ENCODE measurements at places on chromosomes 4 and X.
A peak's percentile ranks its signal among the peaks of the same experiment; 100 is the strongest.

DNA sequence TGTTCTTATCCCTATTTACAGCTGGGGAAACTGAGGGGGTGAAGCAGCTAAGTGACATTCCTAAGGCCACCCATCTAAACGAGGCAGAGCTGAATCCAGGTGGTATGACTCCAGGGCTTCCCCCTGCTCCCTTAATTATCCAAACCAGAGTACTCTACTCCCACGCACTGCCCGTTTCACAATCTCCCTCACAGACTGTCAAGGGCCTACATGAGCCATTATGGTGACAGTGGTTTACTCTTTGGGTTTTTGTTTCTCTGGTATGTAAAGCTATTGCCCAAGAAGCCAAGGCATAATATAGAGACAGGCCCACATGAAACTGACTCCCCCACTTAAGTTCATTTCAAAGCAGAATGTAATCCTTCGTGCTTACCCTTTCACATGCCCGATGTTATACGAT lies 95.1 kb downstream of the NHS start:
- no peak for DNase-seq

DNA sequence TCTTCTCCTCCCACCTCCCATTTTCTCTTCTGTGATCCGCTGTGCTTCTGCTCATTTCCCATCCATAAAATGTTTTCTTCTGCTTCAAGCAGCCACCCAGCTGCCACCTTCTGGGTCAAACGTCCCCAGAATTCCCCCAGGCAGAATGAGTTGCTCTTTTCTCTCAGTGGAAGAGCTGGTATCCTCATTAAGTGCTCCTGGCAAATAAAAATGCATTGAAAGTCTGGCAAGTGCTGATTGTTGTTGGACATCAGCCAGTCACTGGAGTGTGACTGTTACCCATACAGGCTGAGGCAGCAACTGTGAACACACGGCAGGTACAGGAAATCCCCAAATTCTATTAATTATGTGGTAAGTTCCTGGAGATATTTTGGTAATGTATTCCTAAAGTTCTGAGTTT lies 52.6 kb downstream of the LIMCH1 start:
- DNase-seq, result peak; percentile 39

GRCh38 chrX:47960406-47960805 lies 43.4 kb downstream of the ZNF182 start:
- no peak for DNase-seq

DNA sequence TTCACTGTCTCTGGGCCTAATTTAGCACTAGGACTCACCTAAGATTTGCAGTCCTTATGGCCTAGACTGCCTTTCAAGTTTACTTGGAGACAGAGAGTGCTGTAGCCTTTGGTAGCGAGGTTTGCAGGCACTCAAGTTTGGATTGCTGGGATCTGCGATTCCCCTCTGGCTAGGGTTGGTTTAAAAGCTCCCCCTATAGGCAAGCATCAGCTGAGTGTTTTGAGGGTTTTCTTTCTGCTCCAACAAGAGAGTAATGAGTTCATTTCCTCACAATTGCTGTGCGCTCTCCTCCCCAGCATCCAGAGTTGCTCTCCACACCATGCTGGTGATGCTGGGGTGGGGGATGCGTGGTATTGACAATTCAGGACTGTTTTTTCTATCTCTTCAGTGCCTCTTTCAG lies 206.9 kb downstream of the GLUD2 start:
- DNase-seq, result no peak

- DNase-seq, result peak; percentile 44
These were observed 111.2 kb downstream of the GLRA3 start for GRCh38 chr4:174717828-174718227.

GRCh38 chr4:76981644-76982043 lies 32.1 kb downstream of the SEPTIN11 start:
- DNase-seq, result no peak

GRCh38 chr4:142449771-142450373 lies 396.2 kb downstream of the INPP4B start:
- no peak for DNase-seq

DNA sequence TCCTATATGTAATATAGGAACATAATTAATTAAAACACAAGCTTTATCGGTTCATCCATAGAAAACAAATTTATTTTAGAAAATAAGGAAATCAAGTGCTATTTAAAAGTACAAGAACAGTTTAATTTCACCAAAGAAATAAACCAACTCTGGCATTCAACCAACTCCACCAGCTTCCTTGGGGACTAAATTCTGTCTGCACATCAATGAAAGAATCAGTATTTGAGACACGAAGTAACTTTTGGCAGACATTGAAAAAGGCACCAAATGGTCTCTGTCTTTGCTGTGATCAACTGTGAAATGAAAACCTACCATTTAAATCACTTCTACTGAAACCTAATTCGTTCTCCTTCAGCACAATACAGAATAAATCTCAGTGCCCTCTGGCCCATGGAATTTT lies 719.7 kb upstream of the GRIA3 start:
- no peak for DNase-seq

- DNase-seq, result no peak
These were observed 782.5 kb downstream of the STPG2 start for GRCh38 chr4:97360733-97361132.

- no peak for DNase-seq
These were observed 532.8 kb downstream of the GBA3 start for GRCh38 chr4:23225564-23225963.

All from muscle of back (tissue), 13 donors.